ENCODE measurements at places on chromosomes 3 and 15.
A peak's percentile ranks its signal among the peaks of the same experiment; 100 is the strongest.

- DNase-seq, result no peak
Measured at GRCh38 chr15:68776477-68777270, 44.0 kb downstream of the ANP32A start.

DNA sequence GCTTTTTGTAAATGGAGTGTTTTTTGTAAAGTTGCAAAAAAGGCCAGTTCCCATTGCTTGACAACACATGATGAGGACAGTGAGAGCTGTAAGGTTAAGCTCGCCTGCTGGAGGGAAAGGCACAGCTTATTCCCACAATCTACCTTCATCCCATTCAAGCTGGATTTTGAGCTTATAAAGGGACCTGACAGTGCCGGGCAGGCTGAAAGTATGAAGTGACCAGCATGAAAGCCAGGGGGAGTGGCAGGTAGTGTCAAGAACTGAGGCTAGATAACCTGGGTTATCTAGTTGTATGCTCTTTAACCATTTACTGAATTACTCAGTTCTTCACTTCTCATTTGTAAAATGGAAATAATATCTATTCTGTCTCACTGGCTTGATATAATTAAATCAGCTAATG is 52.3 kb upstream of the KPNA4 start:
- no peak for DNase-seq

GRCh38 chr3:53579636-53580035 is 85.2 kb downstream of the CACNA1D start:
- no peak for DNase-seq

DNA sequence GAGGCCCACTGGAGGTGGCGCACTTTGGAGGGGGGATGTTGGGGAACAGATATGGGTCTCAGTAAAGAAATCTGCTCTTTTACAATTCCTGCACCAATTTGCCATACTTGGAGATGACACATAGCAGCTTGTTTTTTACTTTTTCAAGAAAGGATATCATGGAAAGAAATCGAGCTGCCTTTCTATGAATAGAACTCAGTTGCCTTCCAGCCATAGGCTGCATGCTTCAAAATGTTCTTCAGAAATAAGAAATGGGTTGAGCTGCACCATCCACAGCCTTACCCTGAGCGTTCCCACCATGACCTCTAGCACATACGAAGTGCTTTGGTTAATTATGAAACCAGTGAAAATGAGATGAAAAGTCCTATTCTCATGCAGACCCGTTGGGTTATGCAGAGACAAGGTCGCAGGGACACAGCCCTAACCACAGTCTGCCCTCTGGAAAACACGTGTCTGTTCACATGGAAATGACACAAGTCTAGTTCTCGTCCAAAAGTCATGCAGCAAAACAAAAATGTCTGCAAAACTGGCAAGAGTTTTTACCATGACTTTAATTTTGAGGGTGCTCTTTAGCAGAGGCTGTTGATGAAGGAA is 36.3 kb downstream of the NGRN start:
- DNase-seq, result no peak

DNA sequence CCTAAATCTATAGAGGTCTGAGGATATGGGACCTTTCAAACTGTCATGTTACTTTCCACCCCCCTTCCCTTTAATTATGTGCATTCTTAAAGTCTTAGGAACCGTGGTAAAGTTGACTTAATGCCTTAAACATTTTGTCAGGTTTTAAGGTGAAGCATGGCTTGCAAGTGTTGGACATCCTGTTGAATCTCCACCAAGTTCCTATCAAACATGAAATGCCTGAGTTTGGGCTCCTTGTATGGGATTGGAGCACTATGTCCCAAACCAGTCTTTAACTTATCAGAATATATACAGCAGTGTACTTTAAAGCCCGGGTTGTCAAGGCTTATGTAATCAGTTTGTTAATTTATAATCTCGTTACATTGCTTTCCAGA is 1.1 kb downstream of the SNRK start:
- peak; percentile 60 for DNase-seq
